ENCODE measurements at places on chromosomes 7 and 10. TPM values are rescaled to one million over a fixed set of nuclear protein-coding genes. Genes with fewer than 3 reads are reported as not detected.

Gene RALA
- 22.8 TPM for total RNA-seq

GRCh38 chr10:96524741-96525140 is 11.0 kb upstream of the TLL2 start:
- DNase-seq: no peak

- no peak for DNase-seq
Observed at GRCh38 chr7:128941946-128942526, 4.3 kb downstream of the IRF5 start.

GRCh38 chr10:89518876-89519842 is 16.2 kb downstream of the SLC16A12 start:
- no peak for DNase-seq

- no peak for DNase-seq
Observed at GRCh38 chr10:33808475-33808874, 474.0 kb upstream of the NRP1 start.

- no peak for DNase-seq
Observed at GRCh38 chr7:156434706-156435105, 205.9 kb upstream of the RNF32 start.

GRCh38 chr7:29300649-29301048 is 106.1 kb downstream of the CHN2 start:
- DNase-seq: no peak

DNA sequence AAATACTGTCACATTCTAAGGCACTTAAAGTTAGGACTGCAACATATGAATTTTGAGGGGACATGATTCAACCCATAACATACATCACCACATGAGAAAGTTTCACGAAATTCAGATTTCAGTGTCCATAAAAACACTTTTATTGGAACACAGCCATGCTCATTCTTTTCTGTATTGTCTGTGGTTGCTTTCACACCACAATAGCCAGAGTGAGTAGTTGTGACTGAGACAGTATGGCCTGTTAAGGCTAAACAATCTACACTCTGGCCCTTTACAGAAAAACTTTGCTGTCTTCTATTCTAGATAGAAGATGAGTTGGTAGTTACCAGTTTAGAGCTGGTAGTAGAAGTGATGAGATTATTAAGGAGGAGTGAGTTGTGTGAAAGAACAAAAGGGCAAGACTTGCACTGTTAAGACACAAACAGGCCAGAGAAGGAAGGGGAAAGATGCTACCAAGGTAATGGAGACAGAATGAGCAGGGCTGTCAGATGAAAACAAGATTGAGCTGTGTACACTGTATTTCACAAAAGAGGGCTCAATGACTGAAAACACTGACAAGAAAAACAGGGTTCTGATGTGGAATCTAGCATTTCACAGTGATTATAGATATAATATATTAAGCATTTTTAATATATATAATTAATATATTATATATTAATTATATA is 108.6 kb downstream of the PPP1R3A start:
- DNase-seq: no peak

Gene TMEM139
- total RNA-seq: 5.9 TPM

Gene ZPBP
- total RNA-seq: not detected

DNA sequence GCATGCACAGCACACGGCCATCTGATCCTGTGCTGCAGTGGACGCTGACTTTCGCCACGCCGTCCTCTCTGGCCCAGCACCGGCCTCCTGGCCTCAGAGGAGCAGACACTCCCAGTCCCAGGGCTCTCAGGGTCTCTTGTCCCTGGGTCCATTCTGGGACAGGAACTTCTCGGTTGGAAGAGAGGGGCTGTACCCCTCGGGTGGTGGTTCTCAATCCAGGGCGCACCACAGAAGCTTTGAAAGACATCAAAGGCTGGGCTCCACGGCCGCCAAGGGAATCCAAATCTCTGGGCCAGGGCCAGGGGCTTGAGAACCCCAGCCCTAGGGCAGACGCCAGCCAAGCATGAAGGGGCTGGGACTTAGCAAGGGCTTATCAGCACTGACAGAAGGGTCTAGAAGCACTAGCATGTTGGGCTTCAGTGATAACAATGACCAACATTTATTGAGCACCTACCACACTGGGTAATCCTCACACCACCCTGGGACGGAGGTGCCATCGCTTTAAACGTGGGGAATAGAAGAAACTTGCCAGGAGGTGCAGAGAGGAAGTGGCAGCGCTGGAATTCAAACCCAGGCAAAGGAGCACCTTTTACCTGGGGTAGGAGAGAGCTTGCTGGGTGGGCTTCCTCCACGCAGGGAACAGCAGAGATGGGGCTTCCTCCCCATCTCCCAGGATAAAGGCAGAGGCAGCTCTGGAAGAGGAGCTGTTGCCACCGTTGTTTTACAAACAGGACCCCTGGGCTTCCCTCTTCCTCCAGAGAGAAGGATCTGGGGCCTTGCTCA is 1.8 kb upstream of the PYROXD2 start:
- DNase-seq: no peak

DNA sequence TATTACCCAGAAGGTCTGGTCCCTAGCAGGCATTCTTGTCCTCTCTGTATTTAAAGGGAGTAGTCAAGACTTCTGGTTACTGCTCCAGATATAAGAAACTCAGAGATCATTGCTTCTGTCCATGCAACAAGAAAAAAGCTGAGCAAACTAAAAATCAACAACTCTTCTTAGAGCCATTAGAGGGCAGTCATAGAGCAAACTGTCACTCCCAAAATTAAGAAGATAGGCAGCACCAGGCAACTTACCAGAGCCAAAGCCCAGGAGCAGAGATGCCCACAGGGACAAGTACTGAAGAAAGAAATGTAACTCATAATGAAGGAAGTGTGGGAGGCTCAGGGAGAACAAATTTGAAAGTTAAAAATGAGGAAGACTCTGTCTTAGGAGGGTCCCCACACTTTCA is 472.9 kb upstream of the COBL start:
- DNase-seq: no peak

DNA sequence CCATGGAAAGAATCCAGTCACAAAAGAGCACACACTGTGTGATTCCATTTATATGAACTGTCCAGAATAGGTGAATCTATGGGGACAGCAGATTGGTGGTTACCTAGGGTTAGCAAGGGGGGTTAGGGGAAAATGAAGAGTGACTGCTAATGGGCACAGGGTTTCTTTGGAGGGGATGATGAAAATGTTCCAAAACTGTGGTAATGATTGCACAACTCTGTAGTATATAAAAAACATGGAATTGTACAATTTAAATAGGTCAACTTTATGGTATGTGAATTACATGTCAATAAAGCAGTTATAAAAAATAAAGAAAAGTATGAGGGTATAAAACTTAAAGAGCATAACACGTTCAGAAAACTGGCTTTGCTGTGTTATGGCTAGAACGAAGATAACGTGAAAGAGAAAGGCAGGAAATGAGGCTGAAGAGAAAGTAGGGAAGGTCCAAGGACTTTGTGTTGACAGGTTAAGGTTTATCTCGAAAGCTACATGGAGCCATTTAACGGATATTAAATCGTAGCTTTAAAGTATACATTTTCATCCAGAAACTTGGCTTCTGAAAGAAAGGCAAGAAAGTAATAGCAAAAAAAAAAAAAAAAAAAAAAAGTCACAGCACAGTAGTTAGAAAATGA is 26.4 kb upstream of the MSS51 start:
- DNase-seq: no peak

- no peak for DNase-seq
Observed at GRCh38 chr7:22569586-22570321, 69.8 kb upstream of the STEAP1B start.

DNA sequence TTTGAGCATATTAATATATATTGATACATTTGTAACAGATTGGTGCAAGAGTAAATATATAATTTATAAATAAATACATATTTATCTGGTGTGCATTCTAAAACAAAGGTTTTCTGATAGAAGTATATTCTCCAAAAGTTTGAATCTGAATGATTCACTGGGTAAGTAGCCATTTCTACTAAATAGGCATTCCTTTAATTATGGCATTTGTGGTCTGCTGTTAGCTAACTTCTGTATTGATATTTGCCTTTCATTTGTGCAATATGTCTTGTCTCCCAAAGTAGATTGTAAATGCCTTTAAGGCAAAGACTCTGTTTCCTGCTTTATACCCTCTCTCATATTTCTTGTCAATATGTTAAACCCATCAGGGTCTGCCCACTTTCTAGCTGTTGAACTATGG is 11.1 kb upstream of the ARID5B start:
- DNase-seq: no peak

Gene SLC26A4
- total RNA-seq: 0.37 TPM

Gene TAS2R4
- 0.40 TPM for total RNA-seq

DNA sequence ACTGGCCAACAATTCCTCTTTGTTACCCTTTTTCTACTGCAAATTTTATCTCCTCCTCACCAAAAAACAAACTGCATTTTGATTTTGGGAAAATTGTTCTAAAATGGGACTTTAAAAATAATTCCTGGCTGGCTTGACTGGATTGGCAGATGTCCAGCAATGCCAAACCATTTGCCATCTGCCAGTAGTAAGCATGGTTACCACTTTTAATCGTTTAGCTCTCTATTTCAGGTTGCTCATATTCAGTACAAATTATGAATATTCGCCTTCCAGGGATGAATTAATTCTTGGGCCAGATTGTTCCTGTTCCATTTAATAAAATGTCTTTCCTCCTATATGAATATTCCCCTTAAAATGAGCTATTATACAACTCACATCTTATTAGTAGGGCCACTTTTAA is 35.7 kb downstream of the SMNDC1 start:
- DNase-seq: no peak

DNA sequence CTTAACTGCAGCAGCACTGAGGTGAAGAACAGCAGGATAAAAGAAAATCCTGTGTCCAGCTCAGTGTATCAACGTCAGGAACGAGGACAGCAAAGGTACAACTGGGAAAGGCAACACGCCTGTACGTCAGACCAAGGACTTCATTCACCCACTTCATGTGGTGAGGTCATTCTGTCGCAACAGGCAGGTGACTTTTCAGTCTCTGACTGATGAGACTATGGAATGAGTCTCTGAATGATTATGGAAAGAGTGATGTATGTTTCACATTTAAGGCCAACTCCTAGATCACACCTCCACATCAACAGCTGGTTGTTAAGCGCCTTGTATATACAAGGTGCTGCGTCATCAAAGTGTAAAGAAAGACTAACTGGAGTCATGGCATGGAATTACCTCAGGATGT is 297.6 kb upstream of the SP8 start:
- no peak for DNase-seq

Gene ARHGEF35
- 2.4 TPM for total RNA-seq

DNA sequence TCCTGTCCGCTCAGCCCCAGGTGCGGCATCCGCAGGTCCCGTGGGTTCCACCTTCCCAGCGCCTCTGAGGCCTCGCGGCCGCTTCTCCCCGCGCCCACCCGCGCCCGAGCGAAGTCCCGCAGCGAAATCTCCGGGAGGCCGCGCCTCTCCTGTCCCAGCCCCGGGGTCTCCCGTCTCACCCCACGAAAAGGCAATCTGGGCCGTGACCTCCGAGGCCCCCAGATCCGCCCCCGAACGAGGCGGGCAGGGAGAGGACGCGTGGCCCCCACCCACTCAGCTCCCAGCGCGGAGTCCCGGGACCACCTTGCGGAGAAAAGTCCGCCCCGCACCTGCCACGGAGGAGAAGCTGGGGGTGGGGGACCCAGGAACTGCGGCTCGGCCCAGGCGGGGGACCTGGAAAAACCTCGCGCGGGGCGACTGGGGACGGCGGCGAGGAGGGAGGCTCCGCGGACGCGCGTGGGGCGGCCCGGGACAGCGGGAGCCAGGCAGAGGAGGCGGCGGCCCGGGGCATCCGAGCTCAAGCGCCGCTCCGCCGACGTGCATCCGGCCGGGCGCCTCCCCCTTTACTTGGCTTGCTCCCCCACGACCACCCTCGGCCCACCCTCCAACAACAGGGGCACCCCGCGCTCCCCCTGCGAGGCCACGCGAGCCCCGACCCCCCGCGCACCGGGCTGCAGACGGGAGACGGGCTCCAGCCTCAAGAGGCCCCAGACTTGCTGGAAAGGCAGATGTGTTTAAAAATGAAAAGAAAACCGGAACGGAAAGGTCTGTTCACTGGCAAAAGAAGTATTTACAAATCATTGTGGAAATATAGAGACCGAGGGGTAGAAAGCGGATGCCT is 33.0 kb upstream of the RNF32 start:
- DNase-seq: peak; percentile 19

DNA sequence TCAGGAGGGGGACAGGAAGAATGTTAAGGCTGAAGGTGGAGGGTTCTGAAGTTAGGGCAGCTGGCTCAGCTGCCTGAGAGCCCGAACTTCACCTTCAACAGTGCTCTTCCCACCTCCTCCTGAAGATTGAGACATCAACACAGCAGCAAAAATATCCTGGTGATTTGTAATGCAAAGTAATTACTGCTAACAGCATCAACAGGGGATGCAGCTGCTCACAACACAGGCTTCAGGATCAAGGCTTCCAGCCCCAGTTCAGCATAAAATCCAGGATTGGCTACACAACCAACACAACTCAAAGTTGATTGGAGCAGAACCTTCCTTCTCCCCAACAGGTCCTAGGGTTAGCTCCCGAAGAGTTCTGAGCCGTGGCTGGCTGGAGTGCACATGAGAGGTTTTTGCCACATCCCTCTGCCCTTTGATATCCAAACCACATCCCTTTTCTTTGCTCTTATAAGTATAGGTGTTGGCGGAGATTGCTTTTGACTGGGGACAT is 242.4 kb downstream of the KIAA1217 start:
- no peak for DNase-seq

GRCh38 chr7:156166692-156167416 is 354.6 kb upstream of the SHH start:
- DNase-seq: no peak

DNA sequence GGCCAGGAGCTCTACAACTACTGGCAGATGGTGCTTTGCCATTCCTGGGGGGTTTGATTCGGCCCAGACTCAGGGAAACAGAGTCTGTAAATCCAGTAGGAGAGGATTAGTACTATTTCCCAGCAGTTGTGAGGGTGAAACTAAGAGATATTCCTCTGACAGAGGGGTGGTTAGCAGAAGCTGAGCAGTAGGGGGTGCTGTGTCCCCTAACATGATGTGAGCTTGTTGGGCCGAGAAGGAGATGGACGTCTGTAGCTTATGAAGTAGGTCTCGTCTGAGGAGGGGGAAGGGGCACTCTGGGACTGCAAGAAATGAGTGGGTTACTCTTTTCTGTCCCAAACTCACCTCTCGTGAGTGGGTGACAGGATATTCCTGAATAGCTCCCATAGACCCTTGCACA is 179.2 kb upstream of the MBL2 start:
- DNase-seq: peak; percentile 59

DNA sequence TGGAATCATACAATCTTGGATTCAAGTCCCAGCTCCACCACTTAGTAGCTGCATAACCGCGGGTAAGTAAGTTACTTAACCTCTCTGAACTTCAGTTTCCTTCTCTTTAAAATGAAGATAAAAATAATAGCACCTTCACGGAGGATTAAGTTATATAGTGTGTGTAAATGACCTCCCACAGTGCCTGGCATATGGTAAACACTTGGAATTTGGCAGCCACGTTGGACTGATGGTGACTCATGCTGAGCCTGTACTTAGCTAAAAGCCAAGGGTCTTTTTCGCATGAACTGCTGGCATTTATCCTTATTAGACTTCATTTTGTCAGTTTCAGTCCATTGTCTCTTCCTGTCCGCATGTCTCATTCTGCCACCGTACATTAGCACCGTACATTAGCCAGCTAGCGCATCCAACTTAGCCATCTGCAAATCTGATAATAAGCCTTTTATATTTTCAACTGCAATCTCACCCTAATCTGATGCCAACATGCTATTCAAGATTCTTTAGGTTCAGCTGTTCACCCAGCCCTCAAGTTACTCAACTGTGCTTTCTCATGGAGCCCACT is 11.2 kb downstream of the SLC13A4 start:
- DNase-seq: no peak

Gene CPEB3
- total RNA-seq: 7.2 TPM

- no peak for DNase-seq
Observed at GRCh38 chr7:32030904-32031692, 39.1 kb downstream of the PDE1C start.
